ENCODE measurements at places on chromosomes 12 and 14. TPM values are rescaled to one million over a fixed set of nuclear protein-coding genes. Genes with fewer than 3 reads are reported as not detected.
A peak's percentile ranks its signal among the peaks of the same experiment; 100 is the strongest.

RD3L gene
- not detected for polyA plus RNA-seq

LRP1-AS gene
- not detected for polyA plus RNA-seq

HOXC12 gene
- polyA plus RNA-seq = not detected

TAS2R30 gene
- polyA plus RNA-seq = not detected

CCDC196 gene
- polyA plus RNA-seq = not detected

GRCh38 chr12:108559007-108559655 lies 1.8 kb downstream of the SART3 start:
- H3K27me3 ChIP-seq = no peaks in the 10 kb centered on the region
- DNase-seq = no peak

DNA sequence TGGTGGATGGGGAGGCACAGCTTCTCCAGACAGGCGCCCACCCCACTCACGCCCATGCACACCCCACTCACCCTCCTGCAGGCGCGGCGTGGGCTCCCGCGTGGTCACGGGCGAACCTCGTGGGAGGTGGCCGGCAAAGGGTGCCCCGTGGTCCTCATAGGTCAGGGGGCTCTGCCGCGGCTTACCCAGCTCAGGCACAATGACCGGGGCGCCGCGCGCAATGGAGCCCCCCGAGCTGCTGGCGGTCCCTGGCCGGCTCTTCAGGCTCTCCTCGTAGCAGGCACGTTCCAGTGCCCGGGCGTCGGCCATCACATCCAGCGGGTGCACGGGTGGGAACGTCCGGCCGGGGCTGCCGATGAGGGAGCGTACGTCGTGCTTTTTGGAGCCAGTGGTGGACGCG lies 49.6 kb downstream of the RFLNA start:
- H3K36me3 ChIP-seq = peaks cover 7% of the 10 kb centered on the region
- no peaks in the 10 kb centered on the region for H3K27me3 ChIP-seq
- no peak overlapping the region for H3K27ac ChIP-seq
- no peak overlapping the region for H3K4me3 ChIP-seq
- H3K4me1 ChIP-seq = no peaks in the 10 kb centered on the region

GRCh38 chr12:93571365-93571924 lies 1.0 kb upstream of the SOCS2 start:
- peak; percentile 41 for DNase-seq
- H3K36me3 ChIP-seq = no peaks in the 10 kb centered on the region
- H3K4me3 ChIP-seq = peak overlapping the region; percentile 89
- peaks cover 14% of the 10 kb centered on the region for H3K4me1 ChIP-seq
- H3K27me3 ChIP-seq = no peaks in the 10 kb centered on the region
- peak overlapping the region; percentile 78 for H3K27ac ChIP-seq

DNA sequence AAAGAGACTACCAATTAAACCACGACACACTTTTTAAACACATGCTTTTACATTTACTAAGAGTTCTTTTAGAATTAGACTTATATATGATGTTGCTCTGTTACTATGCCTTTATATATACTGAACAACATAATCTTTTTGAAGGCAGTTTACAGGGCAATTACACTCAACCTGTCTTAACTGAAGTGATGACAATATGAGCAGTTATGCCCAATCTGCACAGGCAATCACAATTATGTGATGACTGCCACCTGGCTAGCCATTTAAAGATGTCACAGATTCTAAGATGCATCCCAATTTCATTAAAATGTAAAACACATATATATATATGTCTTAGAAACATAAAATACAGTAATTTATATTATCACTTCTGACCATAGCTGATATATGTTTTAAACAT lies 112.6 kb downstream of the STXBP6 start:
- H3K27me3 ChIP-seq = no peaks in the 10 kb centered on the region
- no peak overlapping the region for H3K4me3 ChIP-seq

- DNase-seq = no peak
- no peak overlapping the region for H3K27ac ChIP-seq
- no peaks in the 10 kb centered on the region for H3K27me3 ChIP-seq
Measured at GRCh38 chr14:56555921-56556570, 23.6 kb upstream of the TMEM260 start.

DNA sequence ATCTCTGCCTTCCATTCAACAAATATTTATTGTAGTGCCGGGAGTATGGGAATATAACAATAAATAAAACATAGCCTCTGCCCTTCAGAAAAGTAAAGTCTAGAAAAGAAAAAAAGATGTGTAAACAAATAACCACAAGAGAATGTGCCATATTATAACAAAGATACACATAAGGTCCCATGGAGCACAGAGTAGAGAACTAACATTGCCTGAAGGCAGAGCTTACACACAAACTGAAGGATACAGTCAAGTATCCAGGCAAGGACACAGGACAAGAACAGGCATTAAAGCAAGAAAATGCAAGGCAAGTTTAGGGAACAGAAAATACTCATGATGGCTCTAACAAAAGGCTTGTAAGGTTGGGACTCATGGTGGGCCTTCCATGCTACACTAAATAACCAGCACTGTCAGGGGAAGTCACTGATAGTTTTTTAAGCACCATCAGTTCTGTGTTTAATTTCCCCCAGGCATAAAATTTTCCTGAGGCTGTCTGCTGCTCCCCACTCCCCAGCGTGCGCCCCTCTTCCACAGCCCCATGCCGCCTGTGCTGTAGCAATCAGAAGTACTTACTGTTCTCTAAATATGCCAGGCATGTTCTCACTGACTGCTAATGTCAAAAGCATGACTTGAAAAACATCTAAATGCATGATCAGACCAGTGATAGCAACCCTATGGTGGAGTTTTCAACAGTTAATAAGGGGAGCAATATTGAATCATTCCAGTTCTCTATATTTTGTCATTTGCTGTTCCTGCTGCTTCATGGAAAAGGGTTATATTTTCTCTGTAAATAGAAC lies 77.8 kb downstream of the ANKS1B start:
- H3K27me3 ChIP-seq = no peaks in the 10 kb centered on the region
- no peaks in the 10 kb centered on the region for H3K4me1 ChIP-seq
- H3K4me3 ChIP-seq = no peak overlapping the region
- no peaks in the 10 kb centered on the region for H3K36me3 ChIP-seq
- DNase-seq = no peak
- H3K27ac ChIP-seq = no peak overlapping the region

DNA sequence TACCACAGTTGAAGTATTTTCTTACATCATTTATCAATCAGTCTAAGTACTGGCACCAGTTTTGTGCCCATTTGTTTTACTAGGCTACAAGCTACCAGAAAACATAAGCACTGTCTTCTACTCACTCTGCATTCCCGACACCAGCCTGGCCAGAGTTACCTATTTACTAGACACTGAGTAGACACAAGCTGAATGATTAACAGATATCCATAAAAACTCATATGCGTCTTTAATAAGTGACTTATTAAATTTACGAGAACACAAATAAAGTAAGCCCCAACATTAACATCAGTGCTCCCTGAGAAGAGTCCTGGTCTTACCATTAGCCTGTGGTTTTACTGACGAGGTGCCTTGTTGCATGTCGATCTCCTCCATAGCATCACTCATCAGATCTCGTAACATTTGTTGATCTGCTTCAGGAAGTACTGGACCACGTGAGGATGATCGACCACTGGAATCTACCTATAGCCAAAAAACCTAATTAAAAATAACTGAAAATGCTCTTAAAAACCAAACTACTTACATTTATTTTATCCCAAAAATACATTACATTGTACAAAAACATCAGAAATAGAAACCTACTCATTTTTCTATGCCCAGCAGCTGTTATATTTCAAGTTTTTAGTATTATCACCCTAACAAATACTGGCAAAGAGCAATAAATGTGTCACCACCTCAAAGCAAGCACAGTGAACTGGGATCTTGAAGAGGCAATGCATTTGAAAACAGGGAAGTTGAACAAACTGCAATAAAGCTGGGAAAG lies 53.3 kb downstream of the BDKRB1 start:
- H3K27me3 ChIP-seq = no peaks in the 10 kb centered on the region
- H3K27ac ChIP-seq = no peak overlapping the region
- DNase-seq = no peak
- H3K4me3 ChIP-seq = no peak overlapping the region
- H3K4me1 ChIP-seq = no peaks in the 10 kb centered on the region

DNA sequence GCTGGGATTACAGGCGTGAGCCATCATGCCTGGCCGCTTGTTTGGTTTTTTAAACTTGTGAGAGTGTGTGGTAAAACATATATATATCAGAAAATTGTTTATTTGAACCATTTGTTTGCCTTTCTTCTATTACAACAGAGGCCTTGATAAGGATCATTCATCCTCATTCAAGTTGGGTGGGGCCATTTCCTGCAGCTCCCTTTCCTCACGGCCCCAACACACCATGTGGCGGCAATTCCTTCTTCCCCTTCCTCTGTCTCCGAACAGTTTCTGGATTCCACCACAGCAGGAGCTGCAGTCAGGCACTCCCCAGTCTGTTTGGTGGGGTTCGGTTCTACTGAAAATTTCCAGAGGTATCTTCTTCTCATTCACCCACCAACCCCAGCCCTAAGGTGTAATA lies 42.0 kb upstream of the RASSF3 start:
- no peaks in the 10 kb centered on the region for H3K36me3 ChIP-seq
- H3K4me3 ChIP-seq = no peak overlapping the region
- peaks cover 23% of the 10 kb centered on the region for H3K4me1 ChIP-seq
- DNase-seq = no peak
- no peak overlapping the region for H3K27ac ChIP-seq
- H3K27me3 ChIP-seq = no peaks in the 10 kb centered on the region

GRCh38 chr12:92080911-92081285 lies 64.7 kb downstream of the BTG1 start:
- peak overlapping the region; percentile 42 for H3K4me3 ChIP-seq
- DNase-seq = no peak
- no peaks in the 10 kb centered on the region for H3K27me3 ChIP-seq
- H3K4me1 ChIP-seq = peaks cover 10% of the 10 kb centered on the region
- peak overlapping the region; percentile 64 for H3K27ac ChIP-seq

DNA sequence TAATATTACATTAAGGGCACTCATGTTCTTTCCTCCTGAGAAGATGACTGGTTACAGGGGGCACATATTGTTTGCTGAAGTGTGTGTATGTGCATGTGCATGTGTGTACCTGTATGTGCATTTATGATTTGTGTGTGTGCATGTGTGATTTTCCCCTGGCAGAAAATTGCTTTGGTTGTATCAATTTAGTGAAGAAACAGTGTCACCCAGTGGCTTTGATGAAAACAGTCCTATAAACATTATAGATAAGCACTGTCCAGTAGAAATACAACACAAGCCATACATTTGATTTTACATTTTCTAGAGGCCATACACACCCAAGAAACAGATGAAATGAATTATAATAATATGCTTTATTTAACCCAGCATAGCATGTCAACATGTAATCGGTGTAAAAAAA lies 8.6 kb downstream of the PDE3A start:
- H3K4me3 ChIP-seq = no peak overlapping the region
- no peaks in the 10 kb centered on the region for H3K36me3 ChIP-seq
- DNase-seq = no peak
- no peaks in the 10 kb centered on the region for H3K4me1 ChIP-seq
- H3K27ac ChIP-seq = no peak overlapping the region
- no peaks in the 10 kb centered on the region for H3K27me3 ChIP-seq

- no peak overlapping the region for H3K4me3 ChIP-seq
- H3K27ac ChIP-seq = no peak overlapping the region
- no peaks in the 10 kb centered on the region for H3K36me3 ChIP-seq
- DNase-seq = no peak
Measured at GRCh38 chr14:71140157-71140556, 232.9 kb downstream of the PCNX1 start.

DNA sequence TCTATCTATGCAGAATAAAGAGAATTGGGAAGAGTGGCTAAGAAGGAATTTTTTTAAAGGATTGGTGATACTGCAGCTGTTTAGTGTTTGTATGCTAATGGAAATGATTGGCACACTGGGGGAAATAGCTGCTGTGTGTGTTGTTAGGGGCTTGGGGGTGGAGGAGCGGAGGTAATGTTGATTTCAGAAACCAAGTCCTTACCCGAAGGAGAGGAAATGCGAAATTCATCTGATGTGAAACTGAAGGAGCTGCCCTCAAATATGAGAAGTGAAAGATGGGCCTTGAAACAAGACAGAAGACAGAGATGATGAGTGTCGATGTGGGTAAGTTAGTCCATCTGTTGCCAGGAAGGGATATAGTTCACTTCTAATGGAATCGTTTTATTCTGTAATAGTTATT lies 21.2 kb upstream of the RNASE12 start:
- peak overlapping the region; percentile 31 for H3K27ac ChIP-seq
- peaks cover 20% of the 10 kb centered on the region for H3K4me1 ChIP-seq
- H3K36me3 ChIP-seq = no peaks in the 10 kb centered on the region

DNA sequence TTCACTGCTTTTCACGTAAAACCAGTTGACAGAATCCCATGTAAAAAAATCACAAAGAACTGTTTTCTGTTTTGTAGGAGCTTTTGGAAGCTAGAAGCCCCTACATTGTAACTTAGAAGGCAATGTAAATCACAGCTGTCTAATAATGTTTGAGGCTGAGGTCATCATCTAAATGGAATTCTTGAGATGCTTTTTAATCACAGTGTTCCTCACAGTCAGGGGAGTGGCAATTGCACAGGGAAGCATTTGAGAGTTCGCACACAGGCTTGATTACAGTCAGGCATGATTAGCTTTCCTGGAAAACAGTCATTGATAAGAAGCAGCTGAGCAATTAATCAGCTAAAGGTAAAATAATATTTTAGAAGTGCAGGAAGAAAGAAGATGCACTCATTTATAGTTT lies 2.9 kb downstream of the SLC17A8 start:
- no peak for DNase-seq
- H3K4me1 ChIP-seq = no peaks in the 10 kb centered on the region
- no peak overlapping the region for H3K4me3 ChIP-seq
- no peaks in the 10 kb centered on the region for H3K36me3 ChIP-seq
- H3K27me3 ChIP-seq = no peaks in the 10 kb centered on the region
- no peak overlapping the region for H3K27ac ChIP-seq

DNA sequence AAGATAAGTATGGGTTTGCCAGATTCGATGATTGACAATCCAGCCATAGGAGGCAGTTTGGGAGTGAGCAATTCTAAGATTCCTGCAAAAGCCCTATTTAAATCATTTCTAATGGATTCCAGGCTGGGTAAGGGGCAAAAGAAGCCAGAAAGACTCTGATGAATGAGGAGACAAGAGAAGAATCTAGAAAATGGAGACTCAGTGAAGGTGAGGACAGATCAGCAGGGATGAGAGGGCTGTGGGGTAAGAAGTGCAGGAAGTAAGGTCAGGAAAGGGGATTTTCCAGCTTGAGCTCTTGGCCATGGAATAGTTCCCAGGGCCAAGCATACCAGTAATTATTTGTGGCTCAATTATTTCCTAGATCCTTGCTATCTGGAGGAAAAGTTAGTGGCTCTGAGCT lies 87.3 kb downstream of the TMX1 start:
- H3K4me1 ChIP-seq = no peaks in the 10 kb centered on the region
- H3K27me3 ChIP-seq = no peaks in the 10 kb centered on the region
- no peak overlapping the region for H3K27ac ChIP-seq
- H3K4me3 ChIP-seq = no peak overlapping the region

DNA sequence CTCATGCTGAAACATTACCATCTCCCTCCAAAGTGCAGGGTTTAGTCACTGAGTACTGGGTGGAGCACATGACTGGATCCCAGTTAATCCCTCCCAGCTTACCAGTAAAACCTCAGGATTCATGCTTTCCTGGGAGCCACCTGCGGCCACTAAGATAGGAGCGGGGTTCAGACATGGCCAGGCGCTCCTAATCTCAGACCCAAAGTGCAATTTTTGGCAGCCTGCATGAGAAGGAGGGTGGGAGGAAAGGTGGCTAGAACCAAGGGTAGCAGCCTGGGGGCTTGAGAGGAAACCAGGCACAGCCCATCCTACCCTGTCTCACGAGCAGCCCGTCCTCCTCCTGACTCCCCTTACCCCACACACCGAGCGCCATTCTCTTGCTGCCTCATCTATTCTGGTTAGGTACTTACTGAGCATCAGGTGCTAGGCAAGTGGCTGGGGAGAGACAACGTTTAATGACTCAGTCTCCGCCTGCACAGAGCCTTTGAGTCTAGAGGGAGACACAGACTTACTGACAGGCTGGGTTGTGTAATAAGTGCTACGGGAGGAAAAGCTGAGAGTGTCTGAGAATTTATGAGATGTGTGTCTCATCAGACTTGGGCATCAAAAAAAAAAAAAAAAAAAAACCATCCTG lies 9.9 kb downstream of the GPRC5A start:
- H3K27me3 ChIP-seq = no peaks in the 10 kb centered on the region
- H3K4me1 ChIP-seq = no peaks in the 10 kb centered on the region
- H3K36me3 ChIP-seq = no peaks in the 10 kb centered on the region
- no peak overlapping the region for H3K4me3 ChIP-seq

Data from naive thymus-derived CD4-positive, alpha-beta T cell (primary cell).